T47D (cell line): ENCODE measurements at places on chromosomes 2 and 18.
A peak's percentile ranks its signal among the peaks of the same experiment; 100 is the strongest.

GRCh38 chr2:190376083-190376482 is 32.1 kb upstream of the MFSD6 start:
- no peak for DNase-seq

DNA sequence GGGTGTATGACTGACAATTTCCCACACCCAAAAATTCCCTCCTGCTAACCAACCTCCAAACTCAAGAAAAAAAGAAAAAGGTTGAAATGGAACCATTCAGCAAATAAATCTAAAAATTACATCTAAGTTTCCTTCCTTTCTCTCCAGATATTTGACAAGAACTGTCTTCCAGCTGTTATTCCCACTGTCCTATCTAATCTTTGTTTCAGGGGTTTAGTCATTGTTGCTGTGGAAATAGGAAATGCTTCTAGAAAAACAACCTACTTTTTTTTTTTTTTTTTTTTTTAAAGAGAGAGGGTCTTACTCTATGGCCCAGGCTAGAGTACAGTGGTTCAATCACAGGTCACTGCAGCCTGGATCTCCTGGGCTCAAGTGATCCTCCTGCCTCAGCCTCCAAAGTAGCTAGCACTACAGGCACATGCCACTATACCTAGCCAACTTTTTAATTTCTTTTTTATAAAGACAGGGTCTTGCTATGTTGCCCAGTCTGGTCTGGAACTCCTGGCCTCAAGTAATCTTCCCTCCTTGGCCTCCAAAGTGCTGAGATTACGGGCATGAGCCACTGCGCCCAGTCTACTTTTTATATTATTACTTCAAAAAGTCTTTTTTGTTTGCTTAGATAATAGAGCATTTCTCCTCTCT is 88.1 kb downstream of the ITSN2 start:
- DNase-seq: no peak

DNA sequence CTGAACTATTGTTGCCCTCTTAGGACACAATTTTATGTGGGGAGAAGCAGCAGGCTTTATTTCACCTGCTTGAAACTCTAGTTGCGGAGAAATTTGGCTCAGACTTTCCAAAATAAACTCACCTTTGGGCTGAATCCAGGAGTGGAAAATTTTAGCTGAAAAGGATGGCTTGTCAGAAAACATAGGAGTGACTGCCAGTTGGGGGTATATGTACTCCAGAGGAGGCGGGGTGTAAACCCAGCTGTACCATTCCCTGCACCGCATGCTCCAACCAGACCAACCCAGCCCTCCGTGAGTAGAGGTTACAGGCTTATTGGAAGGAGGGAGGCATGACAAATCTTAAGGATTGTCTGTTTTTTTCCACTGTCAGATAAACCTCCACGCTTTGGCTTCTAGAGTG is 53.8 kb downstream of the PRKCE start:
- no peak for DNase-seq

DNA sequence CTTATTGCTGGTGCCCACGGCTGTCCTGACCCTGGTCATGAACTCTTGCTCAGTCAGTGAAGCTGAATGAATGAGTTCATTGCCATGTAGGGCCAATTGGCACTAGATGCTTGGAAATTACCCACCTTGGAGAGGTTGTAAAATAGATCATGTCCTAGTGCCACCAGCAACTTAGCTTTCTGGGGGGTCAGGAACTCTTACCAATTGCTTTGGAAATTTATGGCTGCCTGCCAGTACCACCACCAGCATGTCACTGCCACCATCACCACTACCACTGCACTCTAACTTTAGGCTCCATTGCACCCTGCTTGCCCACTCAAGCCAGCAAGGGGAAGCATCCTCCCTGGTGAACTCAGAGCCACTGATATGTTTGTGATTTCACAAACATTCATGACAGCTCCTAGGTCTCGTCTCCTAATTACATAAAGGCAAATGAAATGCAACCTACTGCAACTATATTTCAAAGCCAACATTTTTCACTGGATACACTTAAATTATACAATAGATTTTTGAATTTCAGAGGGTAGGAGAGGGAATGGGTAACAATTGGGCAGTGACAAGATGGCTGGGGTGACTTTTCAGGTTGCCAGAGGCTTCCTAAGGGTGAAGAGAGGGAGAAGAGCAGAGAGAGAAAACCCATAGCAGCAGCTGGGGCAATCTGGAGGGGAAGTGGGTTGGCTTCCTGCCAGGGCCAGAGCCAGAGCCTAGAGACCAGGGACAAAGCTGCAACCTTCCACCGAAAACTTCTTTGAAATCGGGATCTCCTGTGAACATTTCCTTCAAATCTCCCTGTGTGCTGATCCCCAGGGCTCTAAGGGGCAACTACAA is 3.5 kb upstream of the EMILIN1 start:
- DNase-seq: no peak

- no peak for DNase-seq
These were observed 5.8 kb downstream of the NEURL3 start for GRCh38 chr2:96499061-96499960.

GRCh38 chr2:179255129-179255528 is 9.5 kb downstream of the SESTD1 start:
- DNase-seq: no peak

DNA sequence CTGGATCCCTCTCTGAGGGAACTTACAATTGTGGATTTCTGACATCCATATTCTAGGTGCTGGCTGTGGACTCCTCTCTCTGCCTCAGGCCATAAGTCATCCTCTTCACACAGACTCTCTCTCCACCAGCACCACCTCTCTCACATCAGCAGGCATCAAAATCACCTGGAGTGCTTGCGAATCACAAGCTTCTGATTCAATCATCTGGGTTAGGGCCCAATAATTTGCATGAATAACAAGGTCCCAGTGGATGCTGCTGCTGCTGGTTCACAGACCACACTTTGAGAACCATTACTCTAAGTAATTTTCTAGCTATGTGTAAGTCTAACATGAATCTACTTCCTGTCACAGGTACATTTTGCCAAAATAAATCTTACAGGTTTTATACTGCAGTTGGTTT is 214.9 kb downstream of the DSEL start:
- no peak for DNase-seq

- DNase-seq: no peak
These were observed 98.4 kb downstream of the CDK15 start for GRCh38 chr2:201904538-201905420.

DNA sequence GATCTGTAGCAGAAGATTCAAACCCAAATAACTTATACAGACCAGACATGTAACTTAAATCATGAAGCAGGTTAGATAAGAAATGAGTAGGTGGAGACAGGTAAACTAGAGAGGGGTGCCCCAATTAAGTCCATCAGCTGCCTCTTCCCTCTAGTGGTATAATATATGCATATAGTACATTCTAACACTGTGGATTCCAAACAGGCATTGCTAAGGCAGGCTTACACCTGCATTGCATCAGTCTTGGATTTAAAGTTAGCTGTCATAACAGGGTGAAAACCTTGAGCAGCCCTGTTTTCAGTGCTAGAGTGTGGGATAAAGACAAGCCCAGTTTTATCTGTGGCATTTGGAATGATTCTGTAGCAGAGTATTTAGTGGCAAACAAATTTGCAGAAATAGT is 63.4 kb downstream of the NYAP2 start:
- peak; percentile 51 for DNase-seq

DNA sequence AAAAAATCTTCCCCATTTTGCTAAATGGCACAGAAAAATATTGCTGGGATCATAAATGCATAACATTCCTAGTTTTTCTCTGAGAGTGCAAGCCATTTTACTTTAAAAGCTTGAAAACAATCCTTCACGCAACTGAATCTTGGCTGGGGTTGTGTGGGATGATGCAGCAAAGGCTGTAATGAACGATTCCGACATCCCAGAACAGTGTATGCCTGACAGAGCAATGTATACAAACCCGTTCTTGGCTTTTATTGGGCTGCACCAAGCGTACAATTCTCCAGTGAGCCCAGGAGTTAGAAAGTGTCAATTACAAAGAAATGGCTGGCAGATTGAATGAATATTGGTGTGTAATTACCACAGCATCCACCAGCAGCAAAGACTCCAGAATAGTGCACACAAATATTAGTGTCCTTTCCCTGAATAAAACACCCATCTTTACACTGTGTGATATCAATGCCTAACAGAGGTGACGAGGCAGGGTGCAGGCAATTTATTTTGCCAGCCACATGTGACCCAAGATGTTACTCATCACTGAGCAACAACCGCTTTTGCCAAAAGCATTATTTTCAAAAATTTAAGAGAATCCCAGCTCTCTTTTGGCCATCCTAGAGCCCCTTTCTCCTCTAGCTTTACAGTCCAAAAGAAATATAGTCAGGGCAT is 578.6 kb upstream of the CHAC2 start:
- no peak for DNase-seq

- DNase-seq: no peak
These were observed 9.2 kb downstream of the HTRA2 start for GRCh38 chr2:74538881-74539339.

- DNase-seq: no peak
These were observed 141.5 kb downstream of the CDC42EP3 start for GRCh38 chr2:37529830-37530415.

DNA sequence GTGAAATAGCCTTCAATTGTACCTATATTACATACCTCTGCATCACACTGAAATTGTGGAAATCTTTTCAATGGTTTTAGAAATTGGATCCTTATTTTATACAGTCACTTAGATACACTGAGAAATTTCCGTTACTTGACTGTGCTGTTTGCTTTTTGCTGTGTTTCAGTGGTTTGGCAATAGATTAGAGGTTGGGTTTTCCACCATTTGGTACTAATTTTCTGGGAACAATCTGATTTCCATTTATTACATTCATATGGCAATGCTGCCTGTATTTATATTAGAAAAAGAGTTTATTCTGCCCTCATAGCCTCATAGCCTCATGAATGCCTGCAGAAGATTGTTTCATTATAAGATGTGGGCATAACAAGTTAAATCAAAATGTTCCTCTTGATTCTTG is 285.0 kb downstream of the GULP1 start:
- no peak for DNase-seq

DNA sequence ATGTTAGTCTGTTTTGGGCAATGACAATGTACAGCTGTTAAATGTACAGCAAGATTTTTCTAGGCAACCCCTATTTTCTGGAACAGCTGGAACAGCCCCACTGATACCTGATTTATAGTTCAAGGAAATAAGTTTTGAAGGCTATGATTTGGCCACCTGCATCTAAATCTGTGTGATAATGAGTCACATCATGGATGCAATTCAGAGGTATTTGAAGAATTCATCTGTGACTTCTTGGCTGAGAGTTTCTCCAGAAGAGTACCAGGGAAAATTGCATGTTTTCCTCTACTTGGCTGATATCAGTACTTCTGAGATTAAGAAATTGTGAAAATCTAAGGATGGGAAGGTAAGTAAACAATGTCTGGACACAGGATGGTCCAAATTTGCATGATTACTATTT is 40.7 kb upstream of the NT5C1B start:
- DNase-seq: no peak

DNA sequence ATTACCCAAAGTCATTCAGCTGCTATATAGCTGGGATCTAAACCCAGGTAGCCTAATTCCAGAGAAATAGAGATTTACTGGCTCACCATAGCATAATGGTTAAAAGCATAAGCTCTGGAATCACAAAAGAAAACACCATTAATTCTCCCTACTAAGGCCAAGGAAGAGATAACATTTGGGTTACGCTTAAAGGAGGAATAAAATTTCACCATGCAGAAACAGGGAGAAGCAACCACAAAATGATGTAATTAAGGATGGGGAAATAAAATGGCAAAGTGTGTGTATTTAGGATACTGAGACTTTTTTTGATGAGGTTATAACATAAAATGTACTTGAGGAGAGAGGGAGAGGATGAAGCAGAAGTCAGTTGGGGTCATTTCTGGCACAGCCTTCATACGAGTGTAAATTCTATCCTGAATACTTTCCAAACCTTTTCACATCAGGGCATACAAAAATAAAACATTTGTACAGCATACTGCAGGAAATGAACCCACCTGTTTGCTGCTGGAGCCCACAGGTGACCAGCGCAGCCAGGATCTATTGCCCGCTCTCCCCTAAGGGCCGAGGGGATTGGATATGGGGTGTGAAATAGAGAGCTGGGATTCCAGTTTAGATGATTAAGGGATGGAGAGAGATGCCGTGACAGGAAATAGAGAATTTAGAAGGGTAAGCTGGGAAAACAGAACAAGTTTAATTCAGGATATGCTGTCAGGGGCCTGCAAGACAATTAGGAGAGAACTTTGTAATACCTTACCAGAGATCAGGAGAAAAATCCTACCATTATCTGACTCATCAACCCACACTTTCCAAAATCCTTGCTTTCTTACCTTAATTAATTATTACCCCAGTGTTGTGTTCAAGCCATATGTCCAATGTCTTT is 43.8 kb upstream of the SERTAD2 start:
- no peak for DNase-seq

GRCh38 chr2:84858937-84859336 is 21.9 kb downstream of the TRABD2A start:
- no peak for DNase-seq

DNA sequence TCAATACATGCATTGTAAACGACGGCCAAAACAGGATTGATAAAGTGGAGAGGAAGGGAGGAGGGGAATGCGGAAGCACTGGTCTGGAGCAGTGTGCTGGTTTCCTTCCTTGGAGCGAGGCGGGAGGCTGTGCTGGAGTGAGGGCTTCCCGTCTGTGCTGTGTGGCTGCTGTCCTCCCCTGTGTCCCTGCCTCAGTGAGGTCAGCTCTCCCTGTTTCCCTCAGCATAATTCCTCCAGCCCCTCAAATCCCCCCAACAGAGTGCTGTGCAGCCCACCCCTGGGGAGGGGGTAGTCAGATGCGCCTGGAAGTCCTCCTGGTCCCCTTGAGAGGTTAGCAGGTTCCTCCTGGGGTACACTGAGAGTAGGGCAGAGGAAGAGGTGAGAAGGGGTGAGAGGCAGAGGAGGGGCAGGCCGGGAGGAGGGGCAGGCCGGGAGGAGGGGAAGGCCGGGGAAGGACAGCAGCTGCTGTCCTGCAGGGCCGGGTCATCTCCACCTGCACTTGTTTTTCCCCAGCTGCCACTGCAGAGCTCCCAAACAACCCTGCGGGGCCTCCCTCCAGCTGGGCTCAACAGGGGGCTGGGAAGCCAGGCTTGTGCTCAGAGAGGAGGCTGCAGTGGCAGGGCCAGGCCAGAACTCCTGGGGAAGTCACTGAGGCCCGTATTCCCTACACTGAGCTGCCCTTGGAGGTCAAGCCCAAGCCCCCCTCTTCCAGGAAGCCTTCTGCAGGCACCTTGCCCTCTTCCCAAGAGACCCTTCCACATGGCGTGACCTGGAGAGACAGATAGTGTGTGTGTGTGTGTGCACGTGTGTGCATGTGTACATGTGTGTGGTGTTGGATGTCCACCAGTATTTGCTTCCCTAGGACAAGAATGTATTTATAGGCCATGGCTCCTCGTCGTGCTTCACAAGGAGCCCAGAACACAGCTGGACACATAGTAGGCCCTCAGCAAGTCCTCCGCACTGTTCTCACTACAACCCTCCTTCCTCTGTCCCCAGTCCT is 13.2 kb upstream of the ATP6V1B1 start:
- DNase-seq: no peak

GRCh38 chr2:190126798-190127197 is 64.3 kb upstream of the MSTN start:
- DNase-seq: no peak

- no peak for DNase-seq
These were observed 318.8 kb upstream of the THUMPD2 start for GRCh38 chr2:40097691-40098385.
